Activated T-helper 1 cell treated with anti-CD3 and anti-CD28 coated beads, Interleukin-12 subunit alpha, Interleukin-12 subunit beta, Interleukin-2, Interleukin-4 antibody, amounts not matched to agents 30 ng/mL and 10 ng/mL and 1 ng/mL, durations not matched to agents 14 hours and 24 hours and 36 hours (primary cell): ENCODE measurements at places on chromosomes 13 and 19. TPM values are rescaled to one million over a fixed set of nuclear protein-coding genes. Genes with fewer than 3 reads are reported as not detected.

Gene RASIP1
- 0.44 and 0.88 TPM in 2 replicates for total RNA-seq

Gene USE1
- total RNA-seq, result 34.6 and 36.0 TPM in 2 replicates

Gene KCNC3
- 23.7 and 24.0 TPM in 2 replicates for total RNA-seq

Gene SPIB
- total RNA-seq, result 1.3 TPM in 2 replicates

Gene AP1M2
- total RNA-seq, result not detected in 2 replicates

Gene SHD
- total RNA-seq, result not detected in 2 replicates

Gene ZFP14
- 0.83 and 1.7 TPM in 2 replicates for total RNA-seq

Gene DCT
- not detected in 2 replicates for total RNA-seq

Gene ZNF805
- 6.9 and 8.4 TPM in 2 replicates for total RNA-seq

Gene NKPD1
- 0.16 and 0.20 TPM in 2 replicates for total RNA-seq

Gene UNC13A
- 0.02 TPM in 1 of 2 replicates, not detected in the other for total RNA-seq

Gene PCDH9
- 0.21 and 0.27 TPM in 2 replicates for total RNA-seq

Gene TM9SF2
- 59.1 and 62.6 TPM in 2 replicates for total RNA-seq

Gene ATP11A
- total RNA-seq, result 90.4 and 97.8 TPM in 2 replicates

Gene KCTD12
- total RNA-seq, result 10.4 and 10.7 TPM in 2 replicates

- peaks cover under 1% of the 10 kb centered on the region for H3K27me3 ChIP-seq
- H3K4me3 ChIP-seq, result no peak overlapping the region
- no peak for DNase-seq
- peaks cover 27% of the 10 kb centered on the region for H3K4me1 ChIP-seq
- H3K27ac ChIP-seq, result no peak overlapping the region
Measured at GRCh38 chr19:40589591-40590429, 11.4 kb upstream of the LTBP4 start.

GRCh38 chr19:4182084-4182810 lies at the start of the genes ANKRD24 and SIRT6:
TSS of gene ANKRD24 (plus strand) at chr19:4182689. CDS start at chr19:4186426, 3,737 bp downstream.
TSS of gene SIRT6 (minus strand) at chr19:4182563. CDS start at chr19:4182539, 24 bp downstream.
- H3K4me3 ChIP-seq, result peak within 1 kb of the TSS; percentile 98
- H3K27ac ChIP-seq, result peak within 1 kb of the TSS; percentile 94
- DNase-seq, result peak; percentile 96
- peaks cover 45% of the 10 kb centered on the region for H3K4me1 ChIP-seq

GRCh38 chr19:16605553-16605994 lies 22.4 kb downstream of the MED26 start:
- no peaks in the 10 kb centered on the region for H3K27me3 ChIP-seq
- peaks cover 42% of the 10 kb centered on the region for H3K4me1 ChIP-seq
- H3K36me3 ChIP-seq, result peaks cover 6% of the 10 kb centered on the region
- DNase-seq, result no peak

DNA sequence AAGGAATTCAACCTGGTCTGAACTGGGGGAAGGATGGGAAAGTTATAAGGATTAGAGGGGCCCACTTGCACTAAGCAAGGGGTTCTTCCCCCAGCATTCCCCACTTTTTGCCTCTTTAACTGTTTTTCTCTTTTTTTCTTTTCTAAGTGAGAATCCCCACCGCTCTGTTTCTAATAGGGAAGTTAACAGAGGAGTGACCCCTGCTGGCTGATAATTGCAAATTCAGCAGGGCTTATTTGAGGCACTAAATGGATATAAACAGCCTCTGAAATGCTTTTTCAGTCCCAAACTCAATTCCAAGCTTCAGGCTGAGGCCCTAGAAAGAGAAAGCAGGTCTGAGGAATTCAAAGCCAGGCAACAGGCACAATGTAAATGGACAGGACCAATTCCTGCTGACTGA lies 38.2 kb upstream of the CEACAM21 start:
- no peak overlapping the region for H3K4me3 ChIP-seq
- H3K27ac ChIP-seq, result no peak overlapping the region
- no peak for DNase-seq
- H3K4me1 ChIP-seq, result peaks cover 82% of the 10 kb centered on the region
- peaks cover 7% of the 10 kb centered on the region for H3K36me3 ChIP-seq

- no peak overlapping the region for H3K27ac ChIP-seq
- DNase-seq, result no peak
- no peak overlapping the region for H3K4me3 ChIP-seq
- H3K36me3 ChIP-seq, result no peaks in the 10 kb centered on the region
- H3K4me1 ChIP-seq, result no peaks in the 10 kb centered on the region
Measured at GRCh38 chr13:113364311-113364889, 470 bp upstream of the GRTP1 start.

GRCh38 chr19:49431330-49431749 lies 6.2 kb downstream of the GFY start:
- DNase-seq, result no peak
- H3K4me3 ChIP-seq, result no peak overlapping the region
- no peak overlapping the region for H3K27ac ChIP-seq
- peaks cover 30% of the 10 kb centered on the region for H3K4me1 ChIP-seq

DNA sequence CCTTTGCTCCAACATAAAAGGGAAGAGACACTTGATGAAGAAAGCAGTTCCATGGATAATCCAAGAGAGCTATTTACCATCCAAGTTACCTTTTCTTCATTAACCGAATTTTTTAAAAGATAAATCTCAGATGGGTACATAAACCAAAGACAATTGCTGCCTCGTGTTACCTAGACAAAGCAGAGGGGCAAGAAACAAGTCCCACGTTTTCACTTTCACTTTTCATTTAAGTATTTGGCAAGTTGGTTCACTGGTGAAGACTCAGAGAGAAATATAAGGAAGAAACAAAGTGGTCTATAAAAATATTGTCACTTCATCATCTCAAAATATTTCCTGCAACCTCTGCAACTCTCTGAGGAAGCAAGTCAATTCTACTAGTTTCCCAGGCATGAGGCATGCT lies 446.1 kb downstream of the FGF14 start:
- no peaks in the 10 kb centered on the region for H3K36me3 ChIP-seq
- no peak for DNase-seq
- H3K4me3 ChIP-seq, result no peak overlapping the region

GRCh38 chr13:30898678-30899241 lies 7.3 kb upstream of the MEDAG start:
- no peak overlapping the region for H3K4me3 ChIP-seq
- no peak for DNase-seq
- H3K36me3 ChIP-seq, result peaks cover 1% of the 10 kb centered on the region
- H3K4me1 ChIP-seq, result peaks cover 15% of the 10 kb centered on the region

DNA sequence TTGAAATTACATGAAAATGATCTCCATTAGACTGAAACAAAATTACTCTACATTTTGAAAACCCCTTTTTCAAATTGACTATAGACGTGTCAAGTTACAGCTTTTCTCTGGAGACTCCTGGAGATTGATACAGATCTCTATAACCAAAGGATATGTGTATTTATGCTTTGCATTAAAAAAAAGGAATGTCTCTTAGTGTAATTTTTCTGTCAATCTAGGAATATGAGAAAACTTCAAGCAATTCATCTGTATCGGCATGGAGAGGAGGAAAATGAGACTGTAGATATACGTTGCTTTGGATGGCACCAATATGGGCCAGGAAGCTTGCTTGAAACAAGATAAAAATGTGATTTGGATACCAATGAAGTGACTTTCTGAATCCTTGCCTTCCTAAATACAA lies 286.6 kb downstream of the PCDH9 start:
- no peaks in the 10 kb centered on the region for H3K27me3 ChIP-seq
- DNase-seq, result no peak
- no peak overlapping the region for H3K27ac ChIP-seq
- H3K36me3 ChIP-seq, result no peaks in the 10 kb centered on the region
- H3K4me1 ChIP-seq, result no peaks in the 10 kb centered on the region

DNA sequence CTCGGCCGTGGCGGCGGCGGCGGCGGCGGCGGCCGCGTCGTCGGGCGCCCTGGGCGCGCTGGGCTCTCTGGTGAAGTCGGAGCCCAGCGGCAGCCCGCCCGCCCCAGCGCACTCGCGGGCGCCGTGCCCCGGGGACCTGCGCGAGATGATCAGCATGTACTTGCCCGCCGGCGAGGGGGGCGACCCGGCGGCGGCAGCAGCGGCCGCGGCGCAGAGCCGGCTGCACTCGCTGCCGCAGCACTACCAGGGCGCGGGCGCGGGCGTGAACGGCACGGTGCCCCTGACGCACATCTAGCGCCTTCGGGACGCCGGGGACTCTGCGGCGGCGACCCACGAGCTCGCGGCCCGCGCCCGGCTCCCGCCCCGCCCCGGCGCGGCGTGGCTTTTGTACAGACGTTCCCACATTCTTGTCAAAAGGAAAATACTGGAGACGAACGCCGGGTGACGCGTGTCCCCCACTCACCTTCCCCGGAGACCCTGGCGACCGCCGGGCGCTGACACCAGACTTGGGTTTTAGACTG lies 1.7 kb downstream of the SOX1 start:
- peaks cover 60% of the 10 kb centered on the region for H3K27me3 ChIP-seq
- no peak for DNase-seq
- no peak overlapping the region for H3K4me3 ChIP-seq
- peaks cover 5% of the 10 kb centered on the region for H3K4me1 ChIP-seq
- peak overlapping the region; percentile 83 for H3K27ac ChIP-seq

GRCh38 chr19:771332-771785 lies 20.4 kb downstream of the MISP start:
- no peak overlapping the region for H3K4me3 ChIP-seq
- H3K27me3 ChIP-seq, result peaks cover 6% of the 10 kb centered on the region
- H3K27ac ChIP-seq, result no peak overlapping the region
- no peaks in the 10 kb centered on the region for H3K36me3 ChIP-seq

DNA sequence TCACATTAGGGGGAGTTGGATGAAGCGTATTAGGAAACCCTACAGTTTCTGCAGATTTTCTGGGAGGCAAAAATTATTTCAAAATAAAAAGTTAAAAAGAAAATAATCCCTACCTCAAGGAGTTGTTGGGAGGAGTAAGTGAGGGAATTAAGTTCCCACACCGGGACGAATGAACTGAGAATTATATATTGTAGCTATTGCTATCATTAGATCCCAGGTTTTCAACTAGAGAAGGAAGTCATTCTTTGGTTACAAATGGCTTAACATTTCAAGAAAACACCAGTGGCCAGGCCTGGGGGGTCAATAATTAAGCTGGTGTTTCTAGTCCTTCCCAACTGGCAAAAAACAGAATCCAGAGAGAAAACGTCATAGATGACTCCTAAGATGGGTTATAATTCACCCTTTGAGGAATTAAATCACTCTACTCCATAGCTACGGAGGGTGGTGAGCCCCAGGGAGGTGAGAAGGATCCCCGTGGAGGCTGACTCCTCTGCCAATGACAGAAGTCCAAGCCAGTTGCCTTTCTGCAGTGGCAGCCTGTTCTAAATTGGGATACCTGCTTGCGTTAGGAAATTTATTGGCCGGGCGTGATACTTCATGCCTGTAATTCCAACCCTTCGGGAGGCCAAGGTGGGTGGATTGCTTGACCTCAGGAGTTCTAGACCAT lies 1.2 kb upstream of the MYDGF start:
- no peaks in the 10 kb centered on the region for H3K27me3 ChIP-seq
- no peak for DNase-seq
- H3K4me1 ChIP-seq, result peaks cover 5% of the 10 kb centered on the region
- peaks cover 17% of the 10 kb centered on the region for H3K36me3 ChIP-seq
- peak overlapping the region; percentile 46 for H3K4me3 ChIP-seq
- no peak overlapping the region for H3K27ac ChIP-seq

DNA sequence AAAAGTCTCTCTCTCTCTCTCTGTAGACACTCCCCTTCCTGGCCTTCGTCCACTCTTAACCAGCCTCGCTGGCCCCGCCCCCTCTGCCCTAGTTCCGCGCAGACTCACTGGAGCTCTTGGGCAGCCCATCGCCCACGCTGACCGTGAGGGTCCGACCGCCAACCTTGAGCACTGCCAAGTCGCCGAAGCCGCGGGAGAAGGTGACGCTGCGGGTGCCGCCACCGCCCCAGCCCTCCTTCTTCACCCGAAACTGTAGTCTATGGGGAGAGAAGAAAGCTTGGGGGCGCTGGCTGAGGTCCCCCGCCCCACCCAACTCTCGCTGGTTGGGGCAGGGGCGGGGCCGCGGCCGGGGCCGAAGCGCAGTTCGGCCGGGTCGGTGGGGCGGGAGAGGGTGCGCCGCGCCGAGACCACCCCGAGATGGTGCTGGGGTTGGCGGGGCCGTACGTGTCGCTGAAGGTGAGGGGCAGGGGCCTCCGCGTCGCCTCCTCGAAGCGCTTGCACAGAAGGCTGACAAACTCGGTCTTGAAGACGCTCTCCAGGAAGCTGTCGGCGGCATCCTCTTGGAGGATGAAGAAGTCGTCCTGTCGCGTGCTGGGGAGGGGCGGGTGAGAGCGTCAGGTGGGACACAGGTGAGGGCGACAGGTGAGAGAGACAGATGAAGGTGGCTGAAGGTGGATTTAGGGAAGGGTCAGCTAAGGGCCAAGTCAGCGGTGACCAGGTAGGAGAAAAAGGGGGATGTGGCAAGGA lies 12.6 kb upstream of the ZNF414 start:
- H3K27me3 ChIP-seq, result no peaks in the 10 kb centered on the region
- no peaks in the 10 kb centered on the region for H3K4me1 ChIP-seq
- H3K27ac ChIP-seq, result no peak overlapping the region
- DNase-seq, result no peak
- H3K36me3 ChIP-seq, result peaks cover 38% of the 10 kb centered on the region
- H3K4me3 ChIP-seq, result no peak overlapping the region

DNA sequence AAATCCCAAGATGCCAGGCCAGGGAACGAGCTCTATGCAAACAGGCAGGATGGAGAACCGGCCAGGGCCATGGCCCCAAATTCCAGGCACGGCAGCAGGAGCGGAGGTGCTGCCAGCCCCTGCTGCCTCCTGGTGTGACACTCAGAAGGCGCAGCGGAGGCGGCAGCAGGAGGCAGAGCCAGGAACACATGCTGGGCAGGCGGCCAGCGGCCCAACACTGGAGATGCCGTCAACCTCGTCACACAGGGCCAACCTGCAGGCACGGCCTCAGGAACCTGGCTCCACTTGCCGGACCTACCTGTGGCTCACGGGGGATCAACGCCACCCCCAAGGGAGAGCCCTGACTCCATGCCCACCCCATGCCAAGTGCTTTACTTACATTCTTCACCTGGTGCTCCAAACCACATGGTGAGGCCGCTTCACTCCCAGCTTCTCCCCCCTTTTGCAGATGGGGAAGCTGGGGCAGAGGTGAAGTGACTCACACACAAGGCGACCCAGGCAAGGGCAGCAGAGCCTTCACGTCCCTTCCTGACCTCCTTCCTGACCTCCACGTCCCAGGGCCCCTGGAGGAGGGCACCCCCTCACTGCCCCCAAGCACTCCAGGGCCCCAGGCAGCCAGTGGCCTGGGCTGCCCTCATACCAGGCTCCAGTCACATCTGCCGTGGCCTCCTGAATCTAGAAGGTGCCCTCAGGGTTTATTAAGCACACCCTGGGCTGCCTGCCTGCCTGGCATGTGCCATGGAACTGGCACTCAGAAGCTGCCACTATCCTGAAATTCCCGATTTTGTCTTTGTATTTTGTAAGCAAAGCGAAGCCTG lies 43.5 kb downstream of the GGACT start:
- DNase-seq, result no peak
- H3K27me3 ChIP-seq, result peaks cover 2% of the 10 kb centered on the region
- H3K4me1 ChIP-seq, result peaks cover 5% of the 10 kb centered on the region
- H3K36me3 ChIP-seq, result peaks cover 2% of the 10 kb centered on the region
- H3K27ac ChIP-seq, result no peak overlapping the region
- no peak overlapping the region for H3K4me3 ChIP-seq

- H3K27me3 ChIP-seq, result no peaks in the 10 kb centered on the region
- no peak for DNase-seq
- H3K4me1 ChIP-seq, result peaks cover 12% of the 10 kb centered on the region
- H3K36me3 ChIP-seq, result peaks cover 2% of the 10 kb centered on the region
Measured at GRCh38 chr13:108249150-108249549, 20.4 kb upstream of the TNFSF13B start.
